ENCODE measurements at places on chromosomes 3 and 15. TPM values are rescaled to one million over a fixed set of nuclear protein-coding genes. Genes with fewer than 3 reads are reported as not detected.

STIMATE gene
- 15.7 TPM for total RNA-seq

SERPINI2 gene
- not detected for total RNA-seq

GOLGA6A gene
- 0.05 TPM for total RNA-seq

COL6A6 gene
- total RNA-seq, result not detected

ITIH1 gene
- total RNA-seq, result 0.31 TPM

GATA2 gene
- total RNA-seq, result 74.6 TPM

DNA sequence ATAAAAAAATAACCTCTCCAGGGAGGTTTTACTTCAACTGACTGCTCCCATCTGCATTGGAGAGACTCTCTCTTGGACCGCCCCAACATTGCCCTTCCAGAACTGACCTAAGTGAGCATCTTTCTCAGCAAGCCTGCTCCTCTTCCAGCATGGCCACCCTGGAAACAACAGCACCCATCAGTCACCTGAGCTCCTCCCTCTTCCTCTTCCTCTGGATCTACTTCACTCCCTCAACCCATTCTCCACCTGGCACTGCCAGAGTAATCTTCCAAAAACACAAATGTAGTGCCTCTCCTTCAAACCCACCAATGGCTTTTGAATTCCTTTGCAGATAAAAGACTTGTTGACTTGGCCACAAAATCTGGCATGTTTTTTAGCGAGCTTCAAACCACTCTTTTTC lies 128.8 kb upstream of the NR2F2 start:
- DNase-seq, result no peak

DNA sequence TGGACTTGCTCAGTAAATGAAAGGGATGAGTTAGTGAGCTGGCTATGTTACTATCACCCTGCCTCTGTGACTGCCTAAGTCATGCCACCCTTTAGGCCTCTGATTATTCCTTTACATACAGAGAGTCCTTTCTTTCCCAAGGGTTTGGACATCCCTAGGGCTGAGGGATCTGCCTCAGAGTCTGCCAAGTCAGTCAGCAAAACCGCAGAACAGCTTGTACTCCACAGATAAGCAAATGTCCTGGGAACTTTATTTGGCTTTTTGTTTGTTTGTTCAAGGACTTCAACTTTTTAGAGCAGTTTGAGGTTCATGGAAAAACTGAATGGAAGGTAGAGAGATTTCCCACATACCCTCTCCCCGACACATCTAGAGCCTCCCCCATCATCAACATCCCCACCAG lies 82.6 kb upstream of the TRIM42 start:
- no peak for DNase-seq

DNA sequence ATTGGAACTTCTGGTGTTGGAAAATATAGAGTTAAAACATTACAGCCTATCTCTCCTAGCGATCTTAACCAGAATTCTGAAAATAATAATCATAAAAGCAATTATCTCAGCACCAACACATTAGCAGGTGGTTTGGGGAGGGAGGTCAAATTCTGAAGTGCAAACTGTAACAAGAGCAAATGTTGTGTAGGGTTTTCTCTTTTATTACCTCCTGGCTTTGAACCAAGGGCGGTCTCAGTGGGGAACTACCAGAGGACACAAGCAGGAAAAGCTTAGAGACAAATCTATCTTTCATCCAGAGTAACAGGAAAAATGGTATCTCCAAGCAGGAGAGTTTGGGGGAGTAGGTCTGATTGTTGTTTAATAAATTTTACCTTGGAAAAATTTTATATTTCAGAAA lies 5.5 kb upstream of the ARRDC4 start:
- no peak for DNase-seq

- DNase-seq, result no peak
Observed at GRCh38 chr3:193641440-193641775, 48.4 kb downstream of the OPA1 start.

DNA sequence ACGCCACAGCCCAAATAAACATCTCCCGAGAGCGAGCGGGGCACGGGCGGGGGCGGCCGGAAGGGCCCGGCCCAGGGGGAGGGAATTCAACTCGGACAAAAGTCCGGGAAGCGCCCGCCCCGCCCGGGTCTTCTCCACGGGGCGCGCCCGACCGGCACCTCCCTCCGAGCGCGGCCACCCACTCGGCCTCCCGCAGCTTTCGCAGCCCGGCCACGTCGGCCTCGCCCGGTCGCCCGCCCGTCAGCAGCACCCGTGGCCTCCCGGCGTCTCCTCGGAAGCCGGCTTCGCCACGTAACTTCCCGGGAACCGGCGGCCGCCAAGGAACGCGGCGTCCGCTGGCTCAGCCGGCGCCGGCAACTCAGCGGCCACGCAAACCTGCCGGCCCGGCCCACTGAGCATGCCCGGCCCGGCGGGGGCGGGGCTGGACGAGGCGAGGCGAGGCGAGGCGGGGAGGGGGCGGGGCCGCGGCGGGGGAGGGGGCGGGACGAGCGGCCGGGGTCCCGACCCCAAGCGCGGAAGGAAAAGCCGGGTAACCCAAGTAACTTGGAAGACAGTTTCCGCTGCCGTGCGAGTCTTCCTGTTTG lies at the start of gene TJP1:
TSS of gene TJP1 (minus strand) at position 369 of the 584 bp plus-strand sequence. CDS start 440 bp downstream, outside the sequence.
- DNase-seq, result no peak

GRCh38 chr3:12509466-12509865 lies 25.2 kb downstream of the TSEN2 start:
- DNase-seq, result no peak

DNA sequence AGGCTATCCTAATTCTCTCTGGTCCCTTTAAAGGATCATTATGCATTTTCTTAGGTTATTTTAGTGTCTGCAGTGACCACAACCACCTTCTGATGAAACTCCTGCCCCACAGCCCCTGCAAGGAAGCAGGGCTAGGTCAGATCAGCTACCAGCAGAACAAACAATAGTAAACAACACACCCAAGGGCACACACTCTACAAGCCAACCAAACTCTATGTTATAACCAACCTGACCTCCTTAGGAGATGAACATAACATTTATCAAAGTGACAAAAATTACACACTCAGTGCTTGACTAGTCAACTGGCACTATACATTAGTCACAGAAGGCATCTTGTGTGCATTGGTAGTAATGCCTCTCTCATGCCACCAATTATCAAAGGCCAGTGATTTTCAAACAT lies 17.3 kb downstream of the DENND6A start:
- no peak for DNase-seq

DNA sequence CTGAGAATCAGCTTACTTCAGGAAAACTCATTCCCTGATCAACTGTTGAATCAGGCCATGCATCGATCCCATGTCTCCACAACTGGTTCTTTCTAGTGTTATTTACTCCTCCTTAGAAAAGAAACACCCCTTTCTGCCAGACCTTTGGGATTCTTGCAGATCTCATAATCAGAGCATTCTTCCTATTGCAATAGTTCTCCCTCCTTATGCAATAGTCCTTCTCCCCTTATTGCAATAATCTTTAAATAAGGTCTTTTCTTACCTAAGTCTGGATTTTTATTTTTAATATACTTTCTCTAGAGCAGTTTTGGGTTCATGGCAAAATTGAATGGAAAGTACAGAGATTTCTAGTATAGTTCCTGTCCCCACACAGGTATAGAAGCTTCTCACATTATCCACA lies 141.9 kb upstream of the SGO1 start:
- DNase-seq, result no peak

- no peak for DNase-seq
Observed at GRCh38 chr3:113147681-113148261, 63.6 kb upstream of the BOC start.

DNA sequence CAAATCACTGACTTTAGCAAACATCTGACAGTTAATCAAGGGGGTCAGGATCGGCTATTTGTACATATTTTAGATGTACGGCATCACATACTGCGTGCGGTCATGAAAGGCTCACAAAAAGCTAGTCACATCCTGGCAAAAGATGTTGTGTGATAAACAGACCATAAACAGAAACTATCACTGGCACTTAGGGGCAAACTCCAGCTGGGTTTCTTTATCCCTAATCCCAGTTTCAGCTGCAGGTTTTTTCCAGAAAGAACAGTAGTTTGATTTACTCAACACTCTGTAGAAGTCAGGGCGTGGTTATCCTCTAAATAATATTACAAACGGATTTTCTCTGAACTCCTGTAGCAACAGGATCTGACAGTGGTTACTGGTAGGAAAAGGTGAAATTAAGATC lies 112.4 kb upstream of the BHLHE40 start:
- DNase-seq, result no peak

GRCh38 chr3:53495520-53496391 lies 1.3 kb downstream of the CACNA1D start:
- no peak for DNase-seq

- no peak for DNase-seq
Observed at GRCh38 chr15:41116962-41117252, 827 bp upstream of the INO80 start.

GRCh38 chr15:40386480-40386879 lies 4.0 kb downstream of the KNSTRN start:
- DNase-seq, result no peak

- DNase-seq, result no peak
Observed at GRCh38 chr3:72964633-72965032, 32.0 kb upstream of the PPP4R2 start.

DNA sequence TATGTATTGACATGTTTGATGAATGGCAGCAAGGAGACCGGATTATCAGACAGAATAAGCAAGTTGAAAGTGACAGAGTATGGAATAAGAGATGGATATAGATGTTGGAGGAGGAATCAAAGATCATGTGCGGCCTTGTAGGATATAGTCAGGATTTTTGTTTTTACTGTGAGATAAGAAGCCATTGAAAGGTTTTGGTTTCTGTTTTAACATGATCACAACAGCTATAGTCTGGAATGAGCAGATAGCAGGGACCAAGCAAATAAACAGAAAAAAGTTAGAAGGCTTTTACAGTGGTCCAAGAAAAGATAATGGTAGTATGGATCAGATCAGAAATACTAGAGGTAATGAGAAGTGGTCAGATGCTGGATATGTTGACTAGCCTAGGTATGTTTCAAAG lies 52.6 kb downstream of the SLC12A6 start:
- DNase-seq, result no peak

DNA sequence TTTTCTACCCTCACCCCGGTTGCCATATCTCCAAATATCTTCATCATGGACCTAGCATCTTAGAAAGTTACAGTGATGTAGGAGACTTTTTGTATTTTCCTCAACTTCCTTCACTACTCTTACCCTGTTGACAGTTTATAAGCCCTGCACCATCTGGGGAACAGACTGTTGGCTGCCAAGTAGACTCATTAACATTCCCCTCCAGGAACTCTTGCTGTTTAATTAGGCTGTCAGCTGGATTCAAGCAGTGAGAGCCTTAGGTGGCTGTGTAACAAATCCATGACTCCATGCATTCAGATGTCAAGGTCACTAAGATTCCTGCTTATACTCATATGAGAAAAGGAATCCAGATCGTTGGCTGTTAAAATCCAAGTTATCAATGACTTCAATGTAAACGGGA lies 198.3 kb downstream of the NAALADL2 start:
- no peak for DNase-seq

DNA sequence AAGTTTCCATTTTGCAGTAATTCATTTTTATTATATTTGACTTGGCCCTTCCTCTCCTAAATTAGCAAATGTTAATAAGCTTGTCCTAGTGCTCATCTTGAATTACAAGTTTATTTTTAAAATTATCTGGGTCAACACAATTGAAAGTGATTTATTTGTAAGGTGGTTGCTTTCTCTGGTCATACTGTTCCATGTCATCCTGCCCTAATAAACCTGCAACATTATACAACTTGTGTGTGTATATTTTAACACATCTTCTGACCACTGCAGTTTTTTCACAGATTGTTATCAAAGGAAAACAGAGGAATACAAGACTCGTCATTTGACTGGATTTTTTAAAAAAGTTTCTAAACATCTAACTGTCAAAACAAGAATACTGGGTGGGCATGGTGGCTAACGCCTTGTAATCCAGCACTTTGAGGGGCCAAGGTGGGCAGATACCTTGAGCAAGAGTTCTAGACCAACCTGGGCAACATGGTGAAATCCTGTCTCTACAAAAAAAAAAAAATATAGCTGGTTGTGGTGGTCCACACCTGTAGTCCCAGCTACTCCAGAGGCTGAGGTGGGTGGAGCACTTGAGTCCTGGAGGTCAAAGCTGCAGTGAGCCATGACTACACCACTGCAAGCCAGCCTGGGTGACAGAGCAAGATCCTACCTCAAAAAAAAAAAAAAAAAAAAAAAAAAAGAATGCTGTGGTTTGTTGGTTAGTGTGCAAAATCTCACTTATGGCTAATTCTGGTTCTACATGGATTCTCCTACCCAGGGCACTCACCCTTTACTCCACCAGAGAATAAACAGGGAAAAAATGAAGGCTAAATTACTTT lies 5.0 kb upstream of the LRRFIP2 start:
- DNase-seq, result no peak

All from Panc1 (cell line).